ENCODE measurements at places on chromosomes 5 and 9. TPM values are rescaled to one million over a fixed set of nuclear protein-coding genes. Genes with fewer than 3 reads are reported as not detected.

DHFR gene
- polyA plus RNA-seq = 17.6 TPM

TXNDC8 gene
- polyA plus RNA-seq = not detected

DNA sequence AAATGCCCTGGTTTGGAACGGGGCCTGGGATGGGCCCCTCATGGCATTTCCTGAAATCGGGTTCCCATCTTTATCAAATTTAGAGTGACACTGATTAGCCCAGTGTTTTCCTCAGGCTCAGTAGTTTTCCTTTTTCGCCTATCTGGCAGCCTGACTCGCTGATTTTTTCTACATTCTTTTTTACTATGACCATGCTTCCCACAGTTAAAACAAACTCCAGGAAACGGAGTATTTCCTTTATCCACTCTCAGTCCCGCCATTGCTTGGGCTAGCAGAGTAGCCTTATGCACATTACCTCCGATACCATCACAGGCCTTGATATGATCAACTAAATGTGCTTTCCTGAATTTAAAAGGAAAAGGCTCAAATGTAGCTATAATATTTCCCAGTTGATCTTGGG, 5.5 kb downstream of the OR1Q1 start:
- DNase-seq = peak; percentile 36

GRCh38 chr9:132673355-132673754, 3.1 kb downstream of the GTF3C4 start:
- peak; percentile 38 for DNase-seq

DNA sequence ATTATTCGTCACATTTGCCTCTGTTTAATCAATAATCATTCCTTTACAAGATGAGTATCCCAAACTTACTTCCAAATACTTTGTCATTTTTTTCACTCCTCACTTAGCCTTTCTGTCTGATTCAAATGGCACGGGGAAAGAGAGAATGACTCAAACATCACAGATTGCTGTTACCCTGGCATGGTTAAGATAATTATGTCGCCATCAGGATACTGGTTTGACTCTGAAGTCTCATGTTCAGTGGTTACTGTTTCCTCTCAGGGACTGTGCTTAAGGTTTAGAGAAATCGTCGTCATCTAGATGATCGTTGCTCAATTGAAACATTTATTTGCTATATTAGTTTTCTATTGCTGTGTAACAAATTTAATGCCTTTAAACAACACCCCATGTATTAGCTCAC, 45.2 kb upstream of the RAD23B start:
- no peak for DNase-seq

GRCh38 chr9:90915693-90916092, 114.1 kb downstream of the SYK start:
- no peak for DNase-seq

Data from endothelial cell of umbilical vein (primary cell).